AG04450 (cell line): ENCODE measurements at places on chromosomes 5 and 9.

GRCh38 chr9:137194909-137195308 lies 5.6 kb downstream of the TPRN start:
- DNase-seq, result no peak

GRCh38 chr5:50415912-50416311 lies 25.2 kb downstream of the EMB start:
- DNase-seq, result no peak

GRCh38 chr9:124212381-124213050 lies 45.2 kb upstream of the NEK6 start:
- no peak for DNase-seq

DNA sequence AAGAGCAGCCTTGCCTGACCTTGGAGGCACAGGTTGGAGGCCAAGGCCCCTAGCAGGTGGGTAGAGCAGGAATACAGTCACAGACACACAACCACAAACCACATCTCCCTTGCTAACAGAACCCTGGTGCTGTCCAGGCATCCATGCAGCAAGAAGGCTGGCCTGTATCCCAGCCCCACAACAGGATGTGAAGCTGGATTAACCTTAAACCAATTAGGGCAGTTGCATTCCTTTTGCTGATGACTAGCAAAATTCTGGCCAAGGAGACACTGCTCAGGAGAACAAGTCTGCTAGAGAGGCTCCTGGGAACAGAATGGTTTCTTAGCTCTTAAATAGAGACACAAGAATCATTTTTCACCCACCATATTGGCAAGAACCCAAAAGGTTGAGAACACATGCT lies 97.8 kb downstream of the C5orf15 start:
- peak; percentile 16 for DNase-seq

- DNase-seq, result no peak
Measured at GRCh38 chr5:32511776-32512374, 67.3 kb upstream of the ZFR start.

DNA sequence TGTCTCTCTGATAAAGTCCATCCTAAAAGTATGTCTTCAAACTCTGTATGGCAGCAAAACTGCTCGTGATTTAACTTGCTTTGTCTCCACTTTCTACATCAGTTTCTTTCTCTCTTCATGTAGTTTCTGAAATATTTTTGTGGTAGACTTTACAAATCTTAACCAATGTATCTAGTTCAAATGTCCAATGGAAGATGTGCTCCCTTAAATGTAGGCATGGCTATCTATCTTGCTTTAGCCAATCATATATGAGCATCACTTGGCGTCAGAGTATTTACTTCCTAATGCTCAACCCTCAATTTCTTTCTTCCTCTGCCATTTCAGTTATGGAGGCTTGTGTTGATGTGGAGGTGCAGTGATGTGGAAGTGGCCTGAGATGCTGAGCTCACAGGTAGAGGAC lies 206.1 kb upstream of the ZNF608 start:
- no peak for DNase-seq

DNA sequence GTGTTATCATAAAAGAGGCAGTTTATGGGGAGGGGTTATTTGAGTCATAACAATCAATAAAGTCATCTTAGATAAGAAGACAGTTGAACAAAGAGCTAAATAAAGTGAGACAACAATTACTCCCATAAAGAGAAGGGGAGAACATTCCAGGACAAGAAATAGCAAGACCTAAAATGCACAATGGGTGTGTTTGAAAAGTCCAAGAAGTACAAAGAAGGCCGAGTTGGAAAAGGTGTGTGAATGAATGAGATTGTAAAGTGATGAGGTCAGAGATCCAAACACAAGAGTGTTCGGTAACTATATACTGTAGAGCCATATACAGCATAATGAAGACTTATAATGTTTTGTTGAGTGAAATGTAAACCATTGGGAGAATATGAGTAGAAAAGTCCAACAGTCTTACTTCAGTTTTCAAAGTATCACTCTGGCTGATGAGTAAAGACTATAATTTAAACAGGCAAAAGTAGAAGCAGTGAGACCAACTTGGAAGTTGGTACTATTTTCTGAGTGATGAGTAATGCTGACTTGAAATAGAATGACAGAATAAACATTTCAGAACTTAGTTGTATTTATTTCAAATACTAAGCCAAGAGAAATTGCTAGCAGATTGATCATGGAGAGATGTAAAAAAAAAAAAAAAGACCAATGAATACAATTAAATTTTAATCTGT lies 868.7 kb upstream of the CDH9 start:
- DNase-seq, result no peak

DNA sequence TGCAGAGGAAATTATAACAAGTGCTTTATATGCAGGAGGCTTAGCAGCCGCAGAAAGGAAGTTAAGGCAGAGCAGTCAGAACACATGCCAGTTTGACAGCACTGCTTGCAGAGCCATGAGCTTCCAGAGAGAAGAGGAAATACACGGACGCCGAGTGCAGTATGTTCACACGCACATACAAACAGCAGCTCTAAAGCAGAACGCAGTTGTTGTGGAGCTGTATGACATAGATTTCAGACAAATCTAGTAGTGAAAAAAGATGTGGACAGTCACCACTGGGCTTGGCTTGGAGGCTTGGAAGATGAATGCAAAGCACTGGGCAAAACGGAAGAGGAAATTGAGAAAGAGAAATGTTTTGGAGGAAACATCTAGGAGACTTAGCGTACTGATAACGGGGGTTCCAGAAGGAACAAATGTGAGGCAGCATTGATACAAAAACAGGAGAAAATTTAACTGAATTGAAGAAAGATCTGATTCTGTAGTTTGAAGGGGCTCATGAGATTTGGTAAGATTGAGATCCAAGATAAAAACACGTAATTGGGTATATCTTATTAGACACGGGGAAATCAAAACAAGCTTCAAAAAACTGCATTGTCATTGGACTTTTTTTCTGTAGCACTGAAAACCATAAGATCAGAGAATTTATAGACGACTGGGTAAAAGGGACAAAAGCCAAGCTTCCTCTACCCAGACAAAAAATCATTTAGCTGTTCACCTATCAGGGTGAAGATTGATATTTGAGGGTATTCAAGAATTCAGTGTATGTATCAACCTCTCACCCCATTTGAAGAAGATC lies 19.6 kb upstream of the ROPN1L start:
- no peak for DNase-seq

DNA sequence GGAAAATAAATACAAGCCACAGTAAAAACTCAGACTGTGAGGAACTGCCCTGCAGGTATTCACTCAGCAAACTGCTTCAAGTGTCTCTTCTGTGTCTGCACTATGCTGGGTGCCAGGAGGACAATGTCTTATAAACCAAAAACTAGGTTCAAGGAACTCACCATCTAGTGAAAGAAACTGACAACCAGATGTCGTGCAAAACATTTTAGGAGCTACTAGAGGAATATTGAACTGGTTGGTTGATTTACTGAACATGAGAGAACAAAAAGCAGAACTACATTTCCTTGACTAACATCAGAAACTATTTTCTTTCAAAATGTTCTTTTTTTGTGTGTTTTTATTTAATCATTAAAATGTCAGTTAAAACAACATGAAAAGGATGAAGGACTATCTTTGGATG lies 35.2 kb downstream of the ZNF366 start:
- no peak for DNase-seq

DNA sequence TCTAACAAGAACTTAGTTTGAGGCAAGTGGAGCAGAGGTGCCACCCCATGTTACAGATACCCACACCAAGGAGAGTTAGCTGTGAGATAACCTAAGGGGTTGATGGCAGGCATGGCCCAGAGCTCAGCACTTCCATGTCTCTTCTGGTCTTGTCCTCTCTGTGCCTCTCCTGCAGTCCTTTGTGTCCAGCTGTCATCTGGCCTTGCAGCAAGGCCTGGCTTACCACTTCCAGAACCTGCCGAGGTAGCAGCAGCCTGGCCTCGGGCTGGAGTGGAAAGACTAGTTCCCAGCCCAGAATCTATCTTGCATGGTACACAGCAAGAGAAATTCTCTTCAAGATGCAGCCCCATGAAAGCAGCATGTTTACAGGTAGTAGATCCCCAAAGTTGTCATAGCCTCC lies 41.5 kb downstream of the PIP5K1B start:
- DNase-seq, result no peak

- DNase-seq, result no peak
Measured at GRCh38 chr9:77131399-77131798, 45.9 kb upstream of the VPS13A start.

GRCh38 chr5:172561151-172561550 lies 79.9 kb upstream of the NEURL1B start:
- no peak for DNase-seq

DNA sequence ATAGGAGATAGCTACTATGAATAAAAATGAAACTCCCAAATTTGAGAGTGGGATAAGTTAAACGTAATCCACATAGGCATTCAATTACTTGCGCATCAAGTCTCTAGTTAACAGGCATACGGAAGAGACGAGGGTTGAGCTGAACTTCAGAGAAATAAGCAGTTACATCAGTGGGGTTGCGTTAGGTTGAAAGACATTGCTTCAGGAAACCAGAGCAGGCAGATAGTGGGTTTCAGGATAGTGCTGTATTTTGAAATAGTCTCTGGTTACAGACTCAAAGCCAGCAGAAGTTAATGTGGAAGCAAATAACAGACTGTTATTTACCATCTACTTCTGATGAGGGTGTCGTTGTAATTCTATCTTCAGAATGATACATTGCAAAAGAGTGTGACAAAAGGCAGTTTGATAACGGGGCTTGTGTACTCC lies 533.4 kb downstream of the PDE4D start:
- no peak for DNase-seq

DNA sequence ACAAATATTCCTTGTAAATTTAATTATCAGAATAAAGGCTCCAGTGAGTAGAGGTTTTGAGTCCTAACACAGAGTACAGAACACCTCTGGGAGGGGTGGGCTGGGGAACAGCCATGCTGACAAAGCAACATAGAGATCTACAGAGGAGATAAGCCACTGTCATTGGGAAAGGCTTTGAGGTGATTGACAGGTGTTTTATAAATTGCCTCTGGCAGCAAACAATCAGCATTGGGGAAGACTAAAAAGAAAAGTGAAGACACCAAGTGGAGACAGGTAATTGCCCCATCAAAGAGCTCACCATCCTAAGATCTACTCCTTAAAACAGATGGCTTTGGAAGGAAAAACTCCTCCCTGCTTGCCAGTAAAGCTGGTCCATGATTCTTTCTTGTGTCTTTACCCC lies 189.7 kb upstream of the TLE4 start:
- DNase-seq, result no peak

DNA sequence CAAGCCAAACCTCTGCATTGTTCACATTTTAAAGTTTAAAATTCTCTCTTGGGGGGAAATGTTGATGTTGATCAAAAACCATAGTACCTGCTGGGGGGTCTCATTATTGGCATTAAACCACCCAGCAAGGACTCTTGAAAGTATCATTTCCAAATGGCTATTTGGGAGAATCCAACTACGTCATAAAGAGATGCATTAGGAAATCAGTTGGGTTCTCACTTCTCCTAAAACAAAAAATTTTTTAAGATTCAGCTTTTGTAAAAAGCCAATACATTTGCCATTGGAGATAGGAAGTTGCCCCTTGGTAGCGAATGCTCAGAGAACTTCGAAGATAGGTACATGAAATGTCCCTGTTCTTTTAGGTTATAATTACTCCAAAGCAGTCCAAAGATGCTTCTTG lies 96.4 kb downstream of the GNAQ start:
- no peak for DNase-seq

DNA sequence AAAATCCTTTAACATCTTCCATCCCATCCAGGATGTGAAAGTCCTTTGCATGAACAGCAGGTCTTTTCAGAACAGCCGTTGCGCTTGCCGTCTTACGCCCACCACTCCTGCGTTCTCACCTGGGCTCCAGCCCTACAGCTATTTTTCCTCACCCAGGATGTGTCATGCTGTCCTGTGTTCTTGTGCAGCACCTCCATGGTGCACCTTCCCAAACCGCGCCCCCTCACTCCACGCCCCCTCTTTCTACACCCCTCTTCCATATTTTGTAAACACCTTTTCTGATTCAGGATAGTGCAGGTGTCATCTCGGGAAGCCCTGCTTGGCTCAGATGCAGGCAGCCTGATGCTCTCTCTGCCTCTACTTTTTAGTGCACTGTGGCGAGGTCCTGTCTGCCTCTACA lies 18.4 kb downstream of the CAMK4 start:
- DNase-seq, result no peak

- DNase-seq, result no peak
Measured at GRCh38 chr9:114624677-114625076, 13.6 kb downstream of the TMEM268 start.

GRCh38 chr5:136076881-136077445 lies 48.2 kb downstream of the TGFBI start:
- DNase-seq, result no peak

DNA sequence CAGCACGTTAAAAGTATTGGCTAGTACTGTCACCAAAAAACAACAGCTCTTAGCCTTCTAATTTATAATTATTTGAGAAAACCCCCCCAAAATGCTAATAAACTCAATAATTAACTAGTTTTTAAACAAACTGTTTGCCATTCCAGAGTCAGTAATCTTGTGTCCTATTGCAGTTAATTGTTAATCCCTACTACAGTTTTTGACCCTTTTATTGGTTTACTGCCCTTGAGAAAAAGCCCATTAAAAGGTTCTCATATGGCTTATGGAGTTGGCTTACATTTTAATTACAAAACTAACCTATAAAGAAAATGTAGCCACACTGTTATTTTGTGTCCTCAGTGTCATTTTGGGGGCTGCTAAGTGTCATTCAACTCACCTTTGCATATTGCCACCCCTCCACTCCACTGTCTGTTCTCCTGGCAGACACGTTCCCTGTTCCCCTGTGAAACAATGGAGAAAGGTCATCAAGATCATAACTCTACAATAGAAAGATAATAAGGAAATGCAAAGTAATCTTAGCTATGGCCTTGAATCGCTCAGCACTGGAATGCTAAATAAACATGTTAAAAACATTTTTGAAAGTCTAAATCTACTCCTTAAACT lies 51.6 kb upstream of the TXNDC8 start:
- no peak for DNase-seq

DNA sequence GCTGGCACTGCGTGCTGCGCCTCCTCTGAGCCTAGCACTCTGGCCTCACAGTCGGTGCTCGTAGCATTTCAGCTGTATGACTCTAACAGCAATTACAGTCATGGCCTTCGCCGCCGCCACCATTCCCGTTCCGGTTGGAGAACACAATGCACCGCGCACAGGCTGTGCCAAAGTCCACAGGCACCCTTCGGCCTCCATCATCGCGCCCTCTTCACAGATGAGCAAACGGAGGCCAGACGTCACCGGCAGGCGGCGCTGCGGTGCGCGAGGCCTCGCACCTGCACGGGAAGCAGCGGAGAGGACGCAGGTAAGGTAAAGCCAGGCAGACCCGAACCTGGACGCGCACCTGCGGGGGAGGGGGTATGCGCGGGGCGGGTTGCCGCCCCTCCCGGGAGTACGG lies 128.9 kb downstream of the BARX1 start:
- DNase-seq, result no peak

DNA sequence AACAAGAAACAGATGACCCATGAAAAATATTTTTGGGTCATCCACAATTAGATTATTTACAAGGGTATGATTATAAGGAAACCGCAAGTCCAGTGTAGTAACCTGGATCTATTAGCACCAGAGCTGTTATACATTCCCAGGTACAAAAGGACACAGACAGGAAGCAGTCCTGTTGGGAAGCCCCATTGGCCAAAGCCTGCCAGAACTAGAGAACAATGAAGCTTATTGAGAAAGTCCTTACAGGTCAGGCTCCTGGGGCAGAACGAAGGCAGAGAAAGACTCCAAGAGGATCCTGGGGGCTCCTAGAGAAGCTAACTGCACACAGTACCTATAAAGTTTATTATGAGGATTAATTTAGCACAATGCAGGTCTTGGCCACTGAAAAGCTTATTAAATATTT lies 169.9 kb downstream of the PARP8 start:
- DNase-seq, result no peak

GRCh38 chr9:76644171-76644570 lies 120.1 kb upstream of the PCA3 start:
- DNase-seq, result no peak

- no peak for DNase-seq
Measured at GRCh38 chr5:173547579-173547978, 68.9 kb downstream of the BOD1 start.
